ENCODE measurements at places on chromosomes 4 and X.

DNA sequence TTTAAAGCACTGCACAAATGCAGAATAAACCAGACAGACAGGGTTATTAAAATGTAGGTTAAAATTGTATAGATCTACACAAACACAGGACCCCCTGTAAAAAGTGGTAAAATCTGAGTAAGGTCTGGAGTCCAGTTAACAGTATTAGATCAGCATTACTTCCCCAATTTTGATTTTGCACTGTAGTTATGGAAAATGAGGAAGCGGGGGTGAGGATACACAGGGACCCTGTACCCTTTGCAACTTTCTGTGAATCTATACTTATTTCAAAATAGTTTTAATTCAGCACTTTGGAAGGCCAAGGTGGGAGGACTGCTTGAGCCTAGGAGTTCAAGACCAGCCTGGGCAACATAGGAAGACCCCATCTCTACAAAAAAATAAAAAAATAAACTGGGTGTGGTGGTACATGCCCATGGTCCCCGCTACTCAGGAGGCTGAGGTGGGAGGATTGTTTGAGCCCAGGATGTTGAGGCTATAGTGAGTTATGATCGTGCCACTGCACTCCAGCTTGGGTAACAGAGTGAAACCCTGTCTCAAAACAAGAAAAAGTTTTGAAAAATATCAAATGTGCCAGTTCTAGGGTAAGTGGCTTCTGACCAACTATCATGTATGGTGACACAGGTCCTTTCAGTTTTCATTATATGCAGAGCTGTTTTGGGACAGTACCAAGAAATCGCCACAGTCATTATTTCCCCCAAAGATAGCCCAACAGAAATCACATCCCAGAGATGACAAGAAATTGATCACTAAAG is 17.7 kb downstream of the SEL1L3 start:
- H3K36me3 ChIP-seq, result peaks cover 9% of the 10 kb centered on the region
- H3K4me1 ChIP-seq, result no peaks in the 10 kb centered on the region
- DNase-seq, result no peak
- H3K27me3 ChIP-seq, result no peaks in the 10 kb centered on the region
- H3K4me3 ChIP-seq, result no peak overlapping the region

DNA sequence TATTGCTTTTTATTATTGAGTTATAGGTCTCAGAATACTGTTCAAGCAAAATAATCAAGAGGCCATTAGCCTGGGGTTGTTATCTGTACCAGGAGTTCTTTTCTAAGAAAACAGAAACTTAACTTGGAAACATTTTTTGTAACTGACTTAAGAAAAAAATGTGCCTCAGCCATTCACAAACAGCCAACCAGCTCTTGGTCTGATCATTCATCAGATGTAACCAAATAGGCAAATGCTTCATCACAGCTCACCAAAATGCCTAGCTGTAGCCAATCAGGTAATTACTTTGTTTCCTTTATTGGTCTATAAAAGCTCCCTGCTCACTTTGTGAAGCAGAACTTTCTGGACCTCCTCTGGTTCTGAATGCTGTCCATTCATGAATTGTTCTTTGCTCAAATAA is 387.7 kb downstream of the FAT4 start:
- H3K4me1 ChIP-seq, result no peaks in the 10 kb centered on the region
- DNase-seq, result no peak
- H3K4me3 ChIP-seq, result no peak overlapping the region
- no peaks in the 10 kb centered on the region for H3K36me3 ChIP-seq
- H3K27me3 ChIP-seq, result no peaks in the 10 kb centered on the region

DNA sequence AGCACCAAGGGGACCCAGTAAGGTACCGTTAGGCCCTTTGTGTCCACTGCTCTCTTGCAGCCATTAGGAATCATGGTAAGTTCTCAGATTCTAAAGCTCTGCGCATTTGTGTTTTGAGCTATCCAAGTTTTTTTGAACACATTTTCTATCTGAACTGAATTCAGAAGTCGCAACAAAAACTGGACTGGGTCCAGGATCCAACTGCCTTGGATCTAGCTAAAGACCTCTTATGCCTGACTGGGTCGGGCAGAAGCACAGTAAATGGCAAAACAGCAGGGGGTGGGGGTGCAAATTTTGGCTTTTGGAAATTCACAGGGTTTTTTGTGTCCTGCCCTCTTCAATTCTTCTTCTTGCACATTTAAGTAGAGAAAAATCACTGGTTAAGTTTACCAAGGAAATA is 30.0 kb downstream of the RCHY1 start:
- no peaks in the 10 kb centered on the region for H3K4me1 ChIP-seq
- peaks cover 10% of the 10 kb centered on the region for H3K36me3 ChIP-seq
- DNase-seq, result no peak
- no peak overlapping the region for H3K4me3 ChIP-seq
- no peak overlapping the region for H3K27ac ChIP-seq
- no peaks in the 10 kb centered on the region for H3K27me3 ChIP-seq

- peaks cover 5% of the 10 kb centered on the region for H3K4me1 ChIP-seq
- H3K27me3 ChIP-seq, result no peaks in the 10 kb centered on the region
- DNase-seq, result no peak
- peak within 1 kb of the TSS; percentile 95 for H3K27ac ChIP-seq
Measured at GRCh38 chrX:47232803-47233332, at the start of gene USP11. TSS of gene USP11 (plus strand) at chrX:47233009. CDS start at chrX:47233044, 35 bp downstream.

GRCh38 chr4:174430576-174430975 is 91.7 kb downstream of the HPGD start:
- no peak for DNase-seq
- H3K36me3 ChIP-seq, result no peaks in the 10 kb centered on the region
- no peak overlapping the region for H3K27ac ChIP-seq
- no peak overlapping the region for H3K4me3 ChIP-seq
- H3K4me1 ChIP-seq, result peaks cover 8% of the 10 kb centered on the region

GRCh38 chr4:73810191-73810590 is 26.3 kb upstream of the CXCL6 start:
- H3K36me3 ChIP-seq, result no peaks in the 10 kb centered on the region
- H3K27ac ChIP-seq, result no peak overlapping the region
- no peak for DNase-seq
- no peak overlapping the region for H3K4me3 ChIP-seq

- no peak for DNase-seq
- no peaks in the 10 kb centered on the region for H3K27me3 ChIP-seq
- H3K36me3 ChIP-seq, result no peaks in the 10 kb centered on the region
- no peak overlapping the region for H3K4me3 ChIP-seq
- H3K27ac ChIP-seq, result no peak overlapping the region
- H3K4me1 ChIP-seq, result peaks cover 10% of the 10 kb centered on the region
Measured at GRCh38 chr4:106034220-106034619, 138.9 kb downstream of the NPNT start.

GRCh38 chr4:149409146-149409545 is 406.5 kb downstream of the IQCM start:
- no peak overlapping the region for H3K4me3 ChIP-seq
- no peaks in the 10 kb centered on the region for H3K27me3 ChIP-seq
- DNase-seq, result peak; percentile 44
- peaks cover 14% of the 10 kb centered on the region for H3K4me1 ChIP-seq

- no peaks in the 10 kb centered on the region for H3K36me3 ChIP-seq
- no peaks in the 10 kb centered on the region for H3K27me3 ChIP-seq
- no peak for DNase-seq
Measured at GRCh38 chr4:151649479-151649878, 111.3 kb downstream of the GATB start.

Data from keratinocyte (primary cell).